NCI-H69 (cell line): ENCODE measurements at places on chromosomes 16 and 17.
A peak's percentile ranks its signal among the peaks of the same experiment; 100 is the strongest.

DNA sequence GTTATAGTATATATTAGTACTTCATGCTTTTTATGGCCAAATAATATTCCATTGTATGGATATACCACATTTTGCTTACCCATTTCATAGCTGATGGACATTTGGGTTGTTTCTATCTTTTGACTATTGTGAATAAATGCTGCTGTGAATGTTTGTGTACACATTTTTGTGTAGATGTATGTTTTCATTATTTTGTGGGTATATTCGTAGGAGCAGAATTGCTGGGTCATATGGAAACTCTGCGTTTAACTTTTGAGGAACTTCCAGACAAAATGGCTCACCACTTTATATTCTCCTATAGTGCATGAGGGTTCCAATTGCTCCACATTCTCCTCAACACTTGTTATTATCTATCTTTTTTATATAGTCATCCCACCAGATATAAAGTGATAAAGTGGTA, 88.6 kb downstream of the CCT6B start:
- DNase-seq, result no peak

- peak; percentile 46 for DNase-seq
These were observed 20.8 kb downstream of the GOSR2 start for GRCh38 chr17:46943501-46944393.

GRCh38 chr16:85196976-85197375, 84.7 kb upstream of the CIBAR2 start:
- DNase-seq, result no peak

- no peak for DNase-seq
These were observed 539.5 kb downstream of the HAPSTR1 start for GRCh38 chr16:9630985-9631384.

- no peak for DNase-seq
These were observed 82.9 kb downstream of the GAS7 start for GRCh38 chr17:10115536-10115932.

GRCh38 chr16:21560462-21560861, 38.9 kb upstream of the METTL9 start:
- DNase-seq, result no peak

DNA sequence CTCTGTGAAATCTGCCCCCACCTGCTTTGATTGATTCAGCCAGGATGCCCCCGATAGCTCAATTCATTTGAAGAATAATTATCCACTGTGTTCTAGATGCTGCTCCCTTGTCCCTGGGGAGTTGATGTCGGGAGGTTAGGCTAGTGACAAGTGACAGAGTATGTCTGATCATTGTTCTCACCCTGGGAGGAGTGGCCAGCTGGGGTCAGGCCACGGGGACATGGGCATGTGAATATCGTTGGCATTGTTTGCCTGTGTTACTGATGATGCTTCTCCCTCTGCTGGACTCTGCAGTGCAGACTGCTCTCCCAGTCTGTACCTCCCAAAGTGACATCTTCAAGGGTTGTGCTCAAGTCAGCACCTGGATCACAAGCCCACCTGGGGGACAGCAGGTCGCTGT, 89.9 kb upstream of the C16orf82 start:
- no peak for DNase-seq

- no peak for DNase-seq
These were observed 215.9 kb downstream of the CPPED1 start for GRCh38 chr16:12587646-12588277.

GRCh38 chr17:37425268-37425667, 18.6 kb downstream of the TADA2A start:
- DNase-seq, result no peak

- DNase-seq, result no peak
These were observed 89.1 kb downstream of the TBC1D16 start for GRCh38 chr17:79946352-79947231.
